ENCODE measurements at places on chromosomes 2 and 18.

- no peak for DNase-seq
These were observed 301.3 kb downstream of the HRH4 start for GRCh38 chr18:24761765-24762164.

GRCh38 chr2:36339607-36340218 is 15.9 kb upstream of the CRIM1 start:
- DNase-seq, result peak; percentile 80

- no peak for DNase-seq
These were observed 46.8 kb downstream of the LIPG start for GRCh38 chr18:49608366-49609255.

DNA sequence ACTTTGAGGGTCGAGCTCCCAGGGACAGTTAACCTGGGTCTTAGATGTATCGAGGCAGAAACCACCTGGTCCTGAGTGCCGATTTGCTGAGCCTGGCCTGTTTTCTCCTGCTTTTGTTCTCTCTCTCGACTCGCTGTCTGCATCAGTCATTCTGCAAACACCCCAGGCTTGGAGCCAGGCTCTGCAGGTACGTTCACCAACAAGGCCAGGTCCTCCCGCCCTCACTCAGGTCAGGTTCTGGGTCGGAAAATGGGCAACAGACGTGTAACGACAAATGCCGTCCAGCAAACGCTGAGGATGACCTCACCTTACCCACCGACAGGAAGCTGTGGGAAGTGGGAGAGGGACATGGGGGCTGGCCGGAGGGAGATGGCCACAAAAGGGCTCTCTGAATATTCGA is 57.7 kb upstream of the PXDN start:
- no peak for DNase-seq

GRCh38 chr2:229713371-229714079 is 830 bp downstream of the DNER start:
- no peak for DNase-seq

DNA sequence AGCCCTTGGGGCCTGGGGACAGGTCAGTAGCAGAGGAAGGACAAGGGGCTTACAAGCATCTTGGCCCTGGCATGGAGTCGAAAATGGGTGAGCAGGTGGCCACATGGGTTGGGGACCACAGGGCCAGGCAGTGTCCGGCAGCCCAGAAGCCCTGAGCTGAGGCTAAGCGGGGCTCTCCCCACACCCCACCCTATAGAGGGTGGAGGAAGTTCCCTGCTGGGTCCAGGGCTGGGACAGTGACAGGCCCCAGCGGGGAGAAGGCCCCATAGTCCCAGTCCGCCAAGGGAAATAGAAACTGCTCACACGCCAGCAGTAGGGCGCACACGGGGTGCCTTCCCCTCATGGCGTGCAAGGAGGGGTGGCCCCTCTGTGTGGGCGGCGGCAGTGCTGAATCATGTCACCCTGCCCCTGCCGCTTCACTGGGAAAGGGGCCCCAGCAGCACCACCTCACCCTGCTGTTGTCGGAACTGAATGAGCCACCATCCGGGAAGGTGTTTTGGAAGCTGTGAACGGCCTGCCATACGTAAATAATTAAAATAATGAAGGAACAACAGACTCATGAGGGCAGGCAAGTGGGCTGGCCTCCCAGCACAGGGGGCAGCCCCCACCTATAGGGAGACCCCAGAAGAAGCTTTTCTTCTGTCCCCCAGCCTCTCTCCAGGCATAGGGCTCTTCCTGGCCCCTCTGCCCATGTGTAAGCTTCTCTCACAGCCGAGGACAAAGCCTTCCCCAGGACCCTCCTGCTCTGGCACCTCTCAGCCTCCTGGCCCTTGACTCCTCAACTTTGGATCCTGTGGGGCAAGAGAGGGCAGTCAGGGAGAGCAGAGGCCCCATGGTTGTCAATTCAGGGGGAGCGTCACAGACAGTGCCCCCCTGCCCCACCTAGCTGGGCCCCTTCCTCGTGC is 12.7 kb upstream of the DUSP2 start:
- DNase-seq, result no peak

- DNase-seq, result no peak
These were observed 1018.4 kb upstream of the ACVR2A start for GRCh38 chr2:146826388-146826787.

Measured in amniotic epithelial cell (primary cell).